ENCODE measurements at places on chromosomes 4 and X. TPM values are rescaled to one million over a fixed set of nuclear protein-coding genes. Genes with fewer than 3 reads are reported as not detected.
A peak's percentile ranks its signal among the peaks of the same experiment; 100 is the strongest.

DNA sequence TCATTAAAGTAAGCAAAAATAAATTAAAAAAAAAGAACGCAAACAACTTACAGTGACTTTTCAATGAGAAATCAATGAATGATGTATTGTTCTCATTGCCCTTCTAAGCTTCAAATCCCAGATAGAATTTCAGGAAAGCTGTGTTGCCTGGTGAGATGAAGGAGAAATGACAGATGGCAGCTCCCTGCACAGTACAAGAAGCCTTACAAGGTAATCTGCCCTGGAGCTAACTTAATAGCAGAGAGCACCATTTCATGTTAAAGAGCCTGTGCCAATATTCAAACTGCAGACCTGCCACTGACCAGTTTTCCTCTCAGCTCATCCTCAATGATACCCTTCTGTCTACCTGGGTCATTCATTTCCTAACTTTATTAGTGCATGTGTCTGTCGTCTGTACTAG lies 54.0 kb downstream of the GC start:
- H3K36me3 ChIP-seq = no peaks in the 10 kb centered on the region
- H3K4me3 ChIP-seq = no peak overlapping the region
- no peaks in the 10 kb centered on the region for H3K4me1 ChIP-seq
- no peak for DNase-seq
- H3K27ac ChIP-seq = no peak overlapping the region
- H3K27me3 ChIP-seq = no peaks in the 10 kb centered on the region

GRCh38 chrX:18871161-18871890 lies 112.6 kb downstream of the PHKA2 start:
- no peak overlapping the region for H3K4me3 ChIP-seq
- no peak for DNase-seq
- H3K4me1 ChIP-seq = no peaks in the 10 kb centered on the region

DNA sequence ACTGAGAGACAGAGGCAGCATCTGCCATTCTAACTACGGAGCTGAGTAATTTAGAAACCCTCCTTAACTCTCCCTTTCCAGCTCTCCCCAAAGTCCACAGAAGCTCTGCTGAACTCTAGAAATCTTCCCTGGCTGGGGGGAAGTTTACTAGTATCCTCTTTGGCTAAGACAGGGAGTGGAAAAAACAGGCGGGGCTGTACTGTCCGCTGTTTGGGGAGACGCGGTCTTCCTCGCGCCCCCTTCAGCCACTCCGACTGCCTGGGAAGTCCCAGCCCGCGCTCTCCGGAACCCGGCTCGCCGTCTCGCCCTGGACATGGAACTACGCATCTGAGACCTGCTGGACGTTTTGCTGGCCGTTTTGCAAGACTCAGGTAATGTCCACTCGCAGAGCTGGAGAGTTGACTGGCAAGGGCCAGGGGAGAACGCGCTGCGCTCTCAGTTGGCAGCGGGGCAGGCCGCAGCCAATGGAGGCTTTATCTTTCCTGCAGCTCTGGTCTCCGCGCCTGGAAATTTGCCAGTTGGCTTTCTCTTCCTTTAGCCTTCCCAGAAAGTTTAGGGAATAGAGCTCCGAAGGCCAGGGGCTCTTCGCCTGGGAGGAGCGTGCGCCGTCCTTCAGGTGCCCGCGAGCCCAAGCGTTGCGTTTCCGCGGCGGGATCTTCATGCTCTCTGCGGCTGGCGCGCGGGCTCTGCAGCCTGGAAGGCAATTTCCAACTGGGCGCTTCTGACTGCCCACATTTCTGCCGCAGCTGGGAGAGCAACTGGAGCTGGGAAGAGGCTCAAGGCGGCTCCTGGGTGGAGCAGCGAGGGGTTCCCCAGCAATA lies 892 bp downstream of the IL1RAPL2 start:
- no peak for DNase-seq
- H3K27ac ChIP-seq = no peak overlapping the region

GRCh38 chrX:129785160-129785947 lies 5.6 kb downstream of the SASH3 start:
- DNase-seq = no peak
- peaks cover 54% of the 10 kb centered on the region for H3K4me1 ChIP-seq
- H3K27ac ChIP-seq = peak overlapping the region; percentile 37

DNA sequence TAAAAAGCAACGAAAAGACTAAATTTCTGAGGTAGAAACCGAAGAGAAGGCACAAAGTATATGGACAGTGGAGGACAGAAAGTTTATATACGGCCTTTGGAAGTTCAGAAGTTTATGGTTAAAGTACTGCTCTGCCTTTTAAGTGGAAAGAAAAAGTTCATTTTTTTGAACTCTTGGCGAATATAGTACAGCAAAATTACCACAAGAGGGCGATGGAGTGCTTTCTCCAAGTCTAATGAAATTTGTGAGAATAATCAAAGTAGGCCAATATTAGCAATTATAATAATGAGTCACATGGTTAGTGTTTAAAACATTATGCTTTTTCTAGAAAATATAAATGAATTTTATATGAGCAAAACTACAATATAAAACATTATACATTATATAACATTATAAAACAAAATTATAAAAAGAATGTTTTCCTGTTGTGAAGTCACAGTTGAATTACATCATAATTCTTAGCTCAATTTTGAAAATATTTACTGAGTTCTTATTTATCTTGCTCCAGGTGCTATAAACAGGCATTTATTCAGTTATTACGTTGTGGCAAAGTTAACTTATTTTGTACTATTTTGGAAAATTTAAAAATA lies 136.2 kb upstream of the BMPR1B start:
- H3K27me3 ChIP-seq = no peaks in the 10 kb centered on the region
- no peak overlapping the region for H3K27ac ChIP-seq
- peak; percentile 21 for DNase-seq
- H3K4me3 ChIP-seq = no peak overlapping the region
- peaks cover 10% of the 10 kb centered on the region for H3K36me3 ChIP-seq

DNA sequence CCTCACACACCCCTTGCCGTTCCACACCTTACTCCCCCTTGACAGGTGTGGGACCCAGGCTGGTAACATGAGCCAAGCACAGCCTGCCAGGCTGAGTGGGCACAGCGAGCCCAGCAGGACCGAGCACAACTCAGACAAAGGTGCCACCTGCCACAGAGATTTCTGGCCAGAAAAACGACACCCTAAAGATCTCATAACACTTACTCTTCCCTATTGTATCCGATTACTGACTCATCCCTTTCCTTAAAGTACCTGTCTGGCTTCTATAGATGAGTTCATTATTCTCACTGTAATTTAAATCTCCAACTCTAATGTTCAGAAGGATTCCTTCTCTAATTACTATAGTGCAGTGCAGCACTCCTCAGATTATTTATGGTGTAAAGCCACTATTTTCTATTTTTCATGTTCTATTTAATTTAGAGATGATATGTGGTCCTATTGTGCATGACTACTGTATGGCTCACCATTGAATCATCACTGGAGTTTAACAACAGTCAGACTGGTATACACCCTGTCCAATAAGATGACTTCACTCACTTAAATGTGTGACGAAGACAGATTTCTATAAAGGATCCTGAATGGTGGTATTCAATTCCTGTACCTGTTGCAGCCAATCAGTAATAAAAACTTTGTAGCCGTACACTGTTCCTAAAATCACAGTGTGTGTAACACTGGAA lies 7.6 kb upstream of the SYTL5 start:
- DNase-seq = no peak
- H3K27ac ChIP-seq = no peak overlapping the region
- no peaks in the 10 kb centered on the region for H3K4me1 ChIP-seq
- no peaks in the 10 kb centered on the region for H3K27me3 ChIP-seq
- H3K36me3 ChIP-seq = no peaks in the 10 kb centered on the region

DNA sequence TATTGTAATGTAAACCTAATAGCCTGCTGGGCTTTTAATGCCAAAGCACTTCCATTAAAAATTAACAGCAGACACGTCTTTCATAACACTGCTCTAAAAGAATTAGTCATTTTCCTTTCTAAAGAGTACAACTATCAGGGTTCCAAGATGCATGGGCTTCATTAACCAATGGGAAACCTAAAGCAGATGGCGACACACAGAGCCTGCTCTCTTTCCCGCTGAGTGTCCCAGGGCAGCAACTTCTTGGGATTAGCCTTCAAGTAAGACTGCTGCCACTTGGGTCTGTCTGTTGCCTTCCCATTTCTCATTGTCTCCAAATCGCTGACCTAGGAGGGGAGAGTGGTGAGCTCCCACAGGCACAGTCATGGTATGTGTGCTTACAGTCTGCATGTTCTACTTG lies 14.0 kb upstream of the PHKA2 start:
- H3K27me3 ChIP-seq = no peaks in the 10 kb centered on the region
- H3K36me3 ChIP-seq = no peaks in the 10 kb centered on the region
- DNase-seq = no peak
- H3K4me1 ChIP-seq = no peaks in the 10 kb centered on the region

DNA sequence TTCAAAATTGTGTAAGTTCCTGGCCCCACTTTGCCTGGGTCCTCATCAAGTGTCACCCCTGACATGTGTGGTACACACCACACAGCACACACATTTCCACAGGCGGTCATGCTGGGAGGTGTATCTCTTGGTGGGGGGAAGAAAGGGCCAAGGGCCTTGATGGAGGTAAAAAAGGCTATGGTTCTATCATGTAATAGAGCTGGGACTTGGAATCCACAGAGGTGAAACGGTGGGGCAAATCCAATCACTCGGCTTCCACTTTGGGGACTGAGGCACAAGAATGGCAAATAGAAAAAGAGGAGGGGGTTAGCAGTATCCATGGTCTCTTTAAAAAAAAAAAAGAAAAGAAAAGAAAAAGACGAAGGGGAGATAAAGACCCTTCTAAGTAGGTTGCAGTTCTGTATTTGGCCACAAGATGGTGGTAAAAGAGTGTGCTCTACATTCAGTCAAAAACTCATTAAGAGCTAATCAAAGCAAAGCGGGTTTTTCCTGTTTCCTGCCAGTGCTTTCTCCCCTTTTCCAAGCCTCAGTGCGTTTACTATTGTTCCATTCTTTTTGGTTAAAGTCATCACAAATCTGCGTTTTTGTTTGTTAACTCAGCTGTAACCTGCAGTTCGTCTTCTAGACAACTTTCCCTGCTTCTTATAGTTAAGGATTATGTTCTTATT lies 37.0 kb upstream of the ATP6AP2 start:
- H3K4me3 ChIP-seq = no peak overlapping the region
- H3K4me1 ChIP-seq = peaks cover 21% of the 10 kb centered on the region
- no peak overlapping the region for H3K27ac ChIP-seq
- H3K27me3 ChIP-seq = no peaks in the 10 kb centered on the region

DNA sequence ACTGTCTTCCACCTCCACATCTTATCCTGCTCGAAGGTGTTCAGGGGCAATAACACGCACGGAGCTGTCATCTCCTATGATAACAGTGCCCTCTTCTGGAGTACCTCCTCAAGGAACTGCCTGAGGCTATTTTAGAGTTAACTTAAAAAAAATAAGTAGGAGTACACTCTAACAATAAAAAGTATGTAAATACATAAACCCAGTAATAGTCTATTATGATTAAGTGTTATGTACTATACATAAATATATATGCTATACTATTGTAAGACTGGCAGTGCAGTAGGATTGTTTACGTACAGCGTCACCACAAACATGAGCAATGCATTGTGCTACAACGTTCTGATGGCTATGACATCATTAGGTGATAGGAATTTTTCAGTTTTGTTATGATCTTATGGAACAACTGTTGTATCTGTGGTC lies 34.5 kb upstream of the TLR2 start:
- no peak overlapping the region for H3K27ac ChIP-seq
- H3K27me3 ChIP-seq = no peaks in the 10 kb centered on the region
- peaks cover 84% of the 10 kb centered on the region for H3K4me1 ChIP-seq

- H3K4me3 ChIP-seq = no peak overlapping the region
- no peaks in the 10 kb centered on the region for H3K4me1 ChIP-seq
- no peaks in the 10 kb centered on the region for H3K36me3 ChIP-seq
- no peak overlapping the region for H3K27ac ChIP-seq
These were observed 391.0 kb downstream of the SPRY1 start for GRCh38 chr4:123787512-123788080.

- H3K4me1 ChIP-seq = no peaks in the 10 kb centered on the region
- no peaks in the 10 kb centered on the region for H3K36me3 ChIP-seq
- peaks cover 13% of the 10 kb centered on the region for H3K27me3 ChIP-seq
- H3K4me3 ChIP-seq = no peak overlapping the region
- H3K27ac ChIP-seq = no peak overlapping the region
These were observed 3.0 kb upstream of the ARMCX4 start for GRCh38 chrX:101482296-101482695.

DNA sequence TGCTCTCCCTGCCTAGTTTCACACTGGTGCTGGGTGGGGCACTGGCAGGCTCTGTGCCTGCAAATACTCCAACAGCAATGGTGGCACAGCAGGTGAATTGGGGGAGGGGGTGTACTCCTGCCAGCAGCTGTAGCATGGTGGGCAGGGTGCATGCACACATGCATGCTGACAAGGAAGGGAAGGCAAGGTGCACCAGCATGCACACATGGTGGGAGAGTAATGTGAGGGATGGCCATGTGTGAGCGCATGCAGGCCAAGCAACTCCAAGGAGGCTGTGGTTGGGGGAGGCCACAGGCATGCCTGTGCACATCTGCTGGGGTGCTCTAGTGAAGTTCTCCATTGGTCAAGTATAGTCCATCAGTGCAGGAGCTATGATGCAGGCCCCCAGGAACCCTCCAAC lies 54.5 kb upstream of the INPP4B start:
- no peaks in the 10 kb centered on the region for H3K36me3 ChIP-seq
- DNase-seq = no peak
- H3K27ac ChIP-seq = no peak overlapping the region
- H3K4me3 ChIP-seq = no peak overlapping the region
- H3K4me1 ChIP-seq = no peaks in the 10 kb centered on the region

GRCh38 chr4:168696826-168697225 lies 200.0 kb downstream of the PALLD start:
- no peaks in the 10 kb centered on the region for H3K27me3 ChIP-seq
- DNase-seq = no peak
- H3K27ac ChIP-seq = no peak overlapping the region
- no peaks in the 10 kb centered on the region for H3K4me1 ChIP-seq
- no peak overlapping the region for H3K4me3 ChIP-seq

GRCh38 chr4:32135642-32136041 lies 1415.5 kb downstream of the PCDH7 start:
- no peak overlapping the region for H3K27ac ChIP-seq
- no peaks in the 10 kb centered on the region for H3K27me3 ChIP-seq
- DNase-seq = no peak
- H3K36me3 ChIP-seq = no peaks in the 10 kb centered on the region
- no peaks in the 10 kb centered on the region for H3K4me1 ChIP-seq

DNA sequence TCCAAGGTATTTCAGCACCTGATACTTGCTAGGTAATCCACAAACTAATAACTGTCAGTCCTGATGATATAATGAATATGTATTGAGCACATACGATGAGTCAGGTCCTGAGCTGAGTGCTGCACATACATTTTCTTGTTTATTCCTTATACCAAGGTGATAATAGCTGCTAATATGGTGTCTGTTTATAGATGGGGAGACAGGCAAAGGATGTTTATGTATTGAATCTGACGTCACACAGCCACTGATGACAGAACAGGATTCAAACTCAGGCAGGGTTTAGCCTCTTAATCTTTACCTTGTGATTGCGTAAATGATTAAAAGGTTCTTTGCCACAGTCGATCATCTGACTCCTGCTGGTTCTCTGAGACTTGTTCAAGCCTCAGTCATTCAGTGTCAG lies 609.9 kb upstream of the CPEB2 start:
- no peaks in the 10 kb centered on the region for H3K36me3 ChIP-seq
- H3K4me3 ChIP-seq = no peak overlapping the region
- H3K4me1 ChIP-seq = peaks cover 8% of the 10 kb centered on the region
- no peak overlapping the region for H3K27ac ChIP-seq
- H3K27me3 ChIP-seq = no peaks in the 10 kb centered on the region

SPANXA2 gene
- not detected for polyA plus RNA-seq

AFF2 gene
- 1.1 TPM for polyA plus RNA-seq

ERCC6L gene
- 0.24 TPM for polyA plus RNA-seq

IL1RAPL1 gene
- not detected for polyA plus RNA-seq

PDE6B gene
- 3.7 TPM for polyA plus RNA-seq

Data from CD14-positive monocyte (primary cell).